T-helper 9 cell (primary cell): ENCODE measurements at places on chromosomes 1 and 21.

- no peak for DNase-seq
Measured at GRCh38 chr1:33306653-33307493, 14.0 kb downstream of the A3GALT2 start.

DNA sequence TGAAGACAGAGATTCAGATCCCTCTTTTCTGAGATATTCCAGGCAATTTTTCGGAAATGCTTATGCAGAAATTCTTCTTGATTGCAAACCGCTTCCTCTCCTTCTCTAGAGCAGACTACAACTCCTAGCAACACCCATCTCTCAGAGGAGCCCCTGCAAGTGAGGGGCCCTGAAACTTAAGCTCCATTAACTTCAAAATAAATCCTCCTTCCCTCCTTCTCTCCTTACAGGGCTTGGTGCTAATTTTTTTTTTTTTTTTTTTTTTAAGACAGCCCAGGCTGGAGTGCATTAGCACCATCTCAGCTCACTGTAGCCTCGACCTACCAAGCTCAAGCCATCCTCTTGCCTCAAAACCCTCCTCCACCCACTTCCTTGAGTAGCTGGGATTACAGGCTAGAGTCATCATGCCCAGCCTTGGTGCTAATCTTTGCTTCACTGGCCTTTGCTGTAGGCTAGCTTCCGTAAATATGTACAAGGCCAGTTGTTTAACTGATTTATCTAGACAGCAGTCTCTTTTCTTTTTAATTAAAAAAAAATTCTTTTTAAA, 30.2 kb upstream of the SFPQ start:
- DNase-seq: no peak

DNA sequence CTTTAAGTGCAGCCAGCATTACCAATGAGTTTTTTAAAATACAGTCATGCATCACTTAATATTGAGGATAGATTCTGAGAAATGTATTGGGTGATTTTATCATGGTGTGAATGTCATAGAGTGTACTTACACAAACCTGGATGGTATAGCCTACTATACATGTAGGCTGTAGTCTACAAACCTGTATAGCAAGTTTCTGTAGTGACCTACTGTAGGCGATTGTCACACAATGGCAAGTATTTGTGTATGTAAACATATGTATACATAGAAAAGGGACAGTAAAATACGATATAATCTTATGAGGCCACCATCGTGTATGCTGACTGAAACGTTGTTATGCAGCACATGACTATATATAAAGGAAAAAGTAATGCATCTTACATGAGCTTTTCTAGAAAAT, 48.2 kb downstream of the RPE65 start:
- DNase-seq: no peak

DNA sequence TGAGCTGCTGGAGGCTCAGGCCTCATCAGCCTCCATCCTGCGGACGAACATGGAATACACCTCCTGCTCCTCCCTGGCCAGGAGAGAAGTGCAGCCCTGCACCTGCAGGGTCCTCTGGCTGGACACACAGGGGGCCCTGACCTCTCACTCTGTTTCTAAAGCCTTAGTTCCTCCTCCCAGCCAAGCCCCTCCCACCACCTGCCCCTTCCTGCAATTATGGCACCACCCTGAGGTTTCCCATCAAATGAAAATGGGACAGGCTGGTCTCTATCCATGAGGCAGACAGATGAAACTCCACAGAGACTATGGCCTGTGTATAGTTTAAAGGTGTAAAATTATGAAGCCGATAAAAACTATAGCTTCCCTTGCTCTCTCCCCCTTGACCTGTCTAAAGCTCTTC, 42.6 kb downstream of the CACNA1S start:
- no peak for DNase-seq

- DNase-seq: no peak
Measured at GRCh38 chr1:214970016-214970415, 112.5 kb upstream of the KCNK2 start.

- no peak for DNase-seq
Measured at GRCh38 chr1:207516729-207517128, 20.8 kb downstream of the CR1 start.

- DNase-seq: no peak
Measured at GRCh38 chr1:52127181-52128180, 14.4 kb upstream of the ZFYVE9 start.

- DNase-seq: no peak
Measured at GRCh38 chr1:51621161-51621560, 4.3 kb downstream of the OSBPL9 start.

- no peak for DNase-seq
Measured at GRCh38 chr1:209485167-209485566, 98.3 kb upstream of the CAMK1G start.

DNA sequence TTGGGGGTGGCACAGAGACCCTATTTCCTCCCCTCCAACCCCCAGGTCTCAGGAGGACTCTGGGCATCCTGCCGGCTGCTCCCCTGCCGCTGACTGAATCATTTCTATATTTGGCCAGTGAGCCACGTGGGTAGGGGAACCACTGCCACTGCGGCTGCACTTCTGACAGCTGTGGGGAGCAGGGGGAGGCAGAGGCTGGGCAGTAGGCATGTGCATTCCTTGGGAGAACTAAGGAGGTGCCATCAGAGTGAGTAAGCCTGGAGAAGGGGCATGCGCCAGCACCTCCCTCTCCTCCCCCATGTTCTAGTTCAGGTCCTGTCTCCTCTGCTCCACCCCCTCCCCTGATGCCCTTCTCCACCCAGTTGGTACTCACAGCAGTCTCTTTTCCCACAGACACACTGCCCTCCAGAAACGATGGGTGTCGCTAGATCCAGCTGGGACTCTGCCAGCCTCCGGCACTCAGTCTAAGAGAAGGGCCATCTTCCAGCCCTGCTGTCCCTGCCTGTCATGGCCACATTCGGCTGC, 12.0 kb downstream of the PPFIA4 start:
- DNase-seq: no peak

- no peak for DNase-seq
Measured at GRCh38 chr1:198903203-198903602, 264.4 kb downstream of the PTPRC start.

DNA sequence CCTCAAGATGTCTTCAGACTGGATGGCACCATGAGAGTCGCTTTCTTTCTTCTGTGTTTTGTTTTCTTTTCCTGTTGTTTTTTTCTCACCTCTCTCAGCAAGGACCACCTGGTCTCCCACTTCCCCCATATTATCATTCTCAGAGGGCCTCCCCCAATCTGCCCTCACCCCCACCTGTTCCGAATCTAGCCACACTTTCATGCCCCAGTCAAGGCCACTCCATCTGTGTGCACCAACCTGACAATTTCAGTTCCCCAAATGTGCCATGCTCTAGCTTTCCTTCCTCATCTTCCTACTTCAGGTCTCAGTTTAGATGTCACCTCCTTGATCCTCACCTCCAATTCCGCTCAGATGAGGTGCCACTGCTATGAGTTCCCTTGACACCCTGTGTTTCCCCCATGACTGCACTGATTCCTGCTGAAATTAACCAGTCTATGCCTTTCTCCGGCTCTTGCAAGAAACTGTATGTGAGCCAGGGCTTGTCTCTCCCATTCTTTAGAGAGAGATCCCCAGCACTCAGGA, 146.2 kb downstream of the PLPP3 start:
- no peak for DNase-seq

DNA sequence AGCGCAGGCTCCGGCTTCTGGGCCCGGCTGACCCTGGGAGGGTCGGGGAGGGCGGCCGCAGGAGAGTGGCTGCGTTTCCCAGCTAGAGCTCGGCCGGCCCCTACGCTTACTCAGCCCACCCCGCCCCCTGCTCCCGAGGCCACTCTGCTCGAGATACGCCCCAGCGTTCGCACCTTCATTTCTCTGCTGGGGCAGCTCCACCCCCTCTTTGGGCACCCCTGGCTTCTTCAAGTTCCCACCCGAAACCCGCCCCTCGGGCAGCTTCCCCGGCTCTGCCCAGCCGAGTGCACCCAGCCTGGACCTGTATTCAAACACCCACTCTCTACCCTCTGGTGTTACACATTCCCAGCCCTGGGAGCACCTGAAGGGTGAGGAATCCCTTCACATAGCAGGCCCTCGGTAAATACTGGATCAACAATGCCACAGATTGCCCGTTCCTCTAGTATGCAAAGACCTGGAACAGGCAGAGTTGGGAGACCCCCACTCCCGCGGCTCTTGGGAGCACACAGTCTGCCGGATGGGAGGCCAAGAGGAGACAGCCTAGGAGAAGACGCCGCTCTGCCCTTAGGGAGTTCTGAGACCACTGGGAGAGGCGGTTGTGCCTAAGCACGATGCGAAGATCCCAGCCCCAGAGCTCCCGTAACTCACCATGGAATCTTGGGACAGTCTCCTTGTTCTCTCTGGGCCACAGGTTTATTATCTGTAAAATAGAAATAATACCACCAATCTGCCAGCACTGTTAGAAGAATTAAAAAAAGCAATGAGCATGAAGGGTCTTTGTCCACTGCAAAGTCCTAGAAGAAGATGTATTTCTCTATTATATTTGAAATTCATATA, 566 bp upstream of the PAQR7 start:
- no peak for DNase-seq

GRCh38 chr1:87329526-87330056, 911 bp downstream of the LMO4 start:
- no peak for DNase-seq

DNA sequence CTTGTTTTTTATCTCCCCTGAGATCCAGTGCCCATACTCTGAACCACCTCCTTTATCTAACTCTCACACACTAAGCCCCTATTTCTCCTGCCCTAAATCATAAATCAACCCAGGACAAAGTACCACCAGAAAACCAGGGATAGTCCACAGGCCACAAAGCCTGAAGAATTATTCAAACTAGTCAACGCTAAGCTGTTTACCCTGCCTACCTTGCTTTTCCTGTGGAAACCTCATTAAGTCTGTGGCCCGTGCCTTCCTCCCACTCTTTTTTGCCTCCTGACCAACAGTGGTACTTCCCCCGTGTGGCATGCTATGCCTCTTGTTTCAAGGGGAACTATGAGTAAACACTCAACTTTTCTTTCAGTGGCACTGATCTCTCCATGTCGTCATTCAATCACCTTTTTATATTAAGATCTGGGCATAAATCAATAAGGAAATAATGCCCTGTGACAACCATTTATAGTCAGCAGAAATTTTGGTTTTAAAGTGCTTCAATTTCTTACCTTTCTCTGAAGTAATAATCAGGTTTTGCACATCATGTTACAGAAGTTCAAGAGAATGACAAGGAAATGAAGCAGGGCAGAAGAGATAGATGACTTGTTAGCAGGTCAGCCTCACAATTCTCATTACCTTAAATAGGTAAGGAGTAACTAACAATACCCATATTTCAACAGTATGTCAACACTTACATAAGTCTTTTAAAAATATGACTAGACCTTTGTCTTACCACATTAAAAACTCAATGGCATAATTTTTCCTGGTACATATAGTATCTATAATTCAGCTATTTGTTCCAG, 32.1 kb downstream of the EYA3 start:
- peak; percentile 11 for DNase-seq

GRCh38 chr1:7993593-7994479, 32.3 kb downstream of the ERRFI1 start:
- DNase-seq: no peak

- no peak for DNase-seq
Measured at GRCh38 chr1:64567426-64568170, 97.7 kb downstream of the CACHD1 start.

- DNase-seq: no peak
Measured at GRCh38 chr1:27528818-27529703, 39.1 kb upstream of the WASF2 start.

- no peak for DNase-seq
Measured at GRCh38 chr1:82318921-82319320, 518.2 kb downstream of the ADGRL2 start.

- no peak for DNase-seq
Measured at GRCh38 chr1:32918179-32918578, 17.0 kb upstream of the TMEM54 start.

DNA sequence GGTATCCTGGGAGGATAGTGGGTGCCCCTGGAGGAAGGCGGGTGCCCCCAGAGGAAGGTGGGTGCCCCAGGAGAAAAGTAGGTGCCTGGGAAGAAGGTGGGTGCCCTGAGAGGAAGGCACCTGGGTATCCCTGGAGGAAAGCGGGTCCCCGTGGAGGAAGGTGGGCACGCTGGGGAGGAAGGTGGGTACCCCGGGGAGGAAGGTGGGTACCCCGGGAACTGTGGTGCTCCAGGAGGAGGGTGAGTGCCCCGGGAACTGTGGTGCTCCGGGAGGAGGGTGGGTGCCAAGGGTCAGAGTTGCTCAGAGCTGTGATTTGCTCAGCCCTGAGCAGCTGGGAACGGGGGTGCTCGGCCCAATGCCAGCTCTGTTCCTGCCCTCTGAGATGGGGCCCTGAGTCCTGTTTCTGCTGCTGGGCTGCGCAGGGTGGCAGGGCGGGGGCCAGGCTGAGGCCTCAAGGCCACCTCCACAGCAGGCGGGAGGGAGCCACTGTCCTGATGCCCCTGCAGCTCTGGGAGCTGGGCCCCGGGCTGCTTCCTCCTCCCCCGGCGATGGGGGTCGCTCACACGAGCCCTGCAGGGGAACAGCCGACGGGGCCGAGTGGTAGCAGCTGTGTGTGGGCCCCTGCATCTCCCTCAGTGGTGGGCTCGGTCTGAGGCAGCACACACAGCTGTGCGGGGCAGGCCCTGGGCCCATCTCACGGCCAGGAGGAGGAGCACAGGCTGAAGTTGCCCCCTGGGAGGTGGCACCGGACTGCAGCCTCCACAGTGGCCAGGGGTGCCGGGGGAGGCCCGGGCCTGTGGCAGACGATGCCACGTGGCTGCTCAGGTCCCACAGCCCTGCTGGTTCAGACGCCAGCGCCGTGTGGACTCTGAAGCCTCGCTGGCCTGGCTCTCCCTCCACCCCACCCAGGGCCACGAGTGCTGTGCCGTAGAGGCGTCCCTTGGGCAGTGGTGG, 57.4 kb downstream of the SLX9 start:
- no peak for DNase-seq

DNA sequence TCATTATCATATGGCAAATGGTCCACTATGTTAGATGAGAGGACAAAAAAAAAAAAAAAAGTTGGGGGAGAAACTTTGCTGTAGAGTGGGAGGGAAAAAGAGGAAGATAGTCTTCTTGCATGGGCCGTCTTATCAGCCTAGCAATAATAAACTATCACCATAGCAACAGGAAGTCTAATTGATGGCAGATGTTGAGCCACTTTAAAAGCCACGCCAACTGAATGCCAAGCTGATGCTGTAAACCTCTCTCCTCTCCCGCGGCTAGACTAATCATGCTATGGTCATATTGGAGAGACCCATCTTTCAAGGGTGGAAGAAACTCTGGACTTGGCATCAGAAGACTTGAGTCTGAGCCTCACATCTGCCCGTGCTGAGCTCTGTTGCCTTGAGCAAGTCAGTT, 122.2 kb upstream of the HOOK1 start:
- no peak for DNase-seq
